ENCODE measurements at places on chromosomes 3 and 15.

- no peak for DNase-seq
Observed at GRCh38 chr3:120350401-120350941, 1.3 kb upstream of the LRRC58 start.

GRCh38 chr15:90386221-90386620 lies 1.8 kb upstream of the IQGAP1 start:
- no peak for DNase-seq

- DNase-seq: no peak
Observed at GRCh38 chr3:4994823-4995499, 15.7 kb downstream of the BHLHE40 start.

- no peak for DNase-seq
Observed at GRCh38 chr3:40317061-40317855, 7.8 kb downstream of the EIF1B start.

GRCh38 chr15:66704803-66705153 lies 2.7 kb downstream of the SMAD6 start:
- DNase-seq: no peak

DNA sequence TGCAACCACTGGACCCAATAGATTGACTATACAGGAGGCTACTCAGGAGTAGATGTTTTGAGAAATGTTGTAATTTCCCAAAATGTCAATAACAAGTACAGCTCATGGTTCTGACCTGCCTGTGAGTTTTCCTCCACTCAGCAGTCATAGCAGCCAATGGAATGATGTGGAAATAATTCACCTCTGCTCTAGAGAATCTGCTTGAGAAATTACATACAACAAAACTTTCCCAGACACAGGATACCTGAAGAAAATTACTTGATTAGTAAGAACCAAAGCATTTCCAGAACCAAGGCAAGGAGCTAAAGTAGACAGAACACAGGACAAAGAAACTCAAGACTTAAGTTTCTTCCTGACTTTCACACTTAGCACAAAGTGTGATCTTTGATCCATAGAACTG lies 218.9 kb upstream of the SETMAR start:
- DNase-seq: no peak

DNA sequence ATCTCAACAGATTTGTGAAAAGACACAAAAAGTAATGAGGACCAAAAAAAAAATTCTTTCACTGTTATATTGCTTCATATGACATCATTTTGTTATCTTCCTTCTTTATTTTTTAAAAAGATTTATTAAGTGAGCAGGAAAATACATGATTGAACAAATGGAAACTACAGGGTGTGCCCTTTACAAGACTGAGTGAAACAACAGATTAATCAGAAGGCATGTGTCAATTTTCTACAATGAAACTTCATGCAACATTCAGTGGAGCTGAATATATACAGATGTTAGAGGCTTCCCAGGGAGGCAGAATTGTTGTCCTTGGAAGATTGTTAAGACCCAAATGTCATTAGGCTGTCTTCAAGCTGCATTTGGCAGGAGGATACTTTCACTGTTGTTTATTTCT lies 28.4 kb upstream of the SLC2A2 start:
- no peak for DNase-seq

GRCh38 chr15:75454471-75455378 lies 3.2 kb upstream of the SIN3A start:
- peak; percentile 48 for DNase-seq

- no peak for DNase-seq
Observed at GRCh38 chr15:82901114-82901805, 51.3 kb downstream of the HOMER2 start.

- DNase-seq: no peak
Observed at GRCh38 chr15:88124199-88124598, 132.3 kb downstream of the NTRK3 start.

GRCh38 chr15:70280781-70281180 lies 183.1 kb upstream of the TLE3 start:
- DNase-seq: no peak

Data from omental fat pad (tissue), 4 donors.